NCI-H524 (cell line): ENCODE measurements at places on chromosomes 12 and 14.

- DNase-seq, result no peak
Measured at GRCh38 chr12:94595152-94595551, 55.2 kb downstream of the TMCC3 start.

GRCh38 chr12:94980577-94980976, 22.9 kb downstream of the NDUFA12 start:
- peak; percentile 3 for DNase-seq

- no peak for DNase-seq
Measured at GRCh38 chr12:11722071-11722470, 72.6 kb downstream of the ETV6 start.

DNA sequence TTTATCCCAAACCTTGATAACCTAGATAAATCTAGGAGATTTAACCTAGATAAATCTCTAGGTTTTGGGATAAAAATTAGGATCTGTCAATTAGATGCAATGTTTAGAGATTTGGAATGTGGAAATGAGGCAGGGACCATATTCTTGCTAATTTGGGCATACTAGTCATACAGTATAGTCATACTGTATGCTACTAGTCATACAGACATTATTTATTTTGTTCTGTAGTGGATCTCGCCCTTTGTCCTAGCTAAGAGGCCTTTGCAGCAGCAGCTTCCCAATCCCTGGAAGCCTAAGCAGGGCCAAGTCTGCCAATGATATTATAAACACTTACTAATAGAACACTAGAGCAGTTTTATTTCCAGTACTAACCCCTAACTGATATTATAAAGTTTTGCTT, 136.4 kb downstream of the CEP128 start:
- DNase-seq, result no peak

GRCh38 chr12:12788675-12789368, 3.4 kb downstream of the APOLD1 start:
- DNase-seq, result peak; percentile 52

GRCh38 chr12:112869091-112869490, 37.7 kb upstream of the OAS1 start:
- no peak for DNase-seq

GRCh38 chr14:29928117-29928640, 532 bp upstream of the PRKD1 start:
- DNase-seq, result no peak

DNA sequence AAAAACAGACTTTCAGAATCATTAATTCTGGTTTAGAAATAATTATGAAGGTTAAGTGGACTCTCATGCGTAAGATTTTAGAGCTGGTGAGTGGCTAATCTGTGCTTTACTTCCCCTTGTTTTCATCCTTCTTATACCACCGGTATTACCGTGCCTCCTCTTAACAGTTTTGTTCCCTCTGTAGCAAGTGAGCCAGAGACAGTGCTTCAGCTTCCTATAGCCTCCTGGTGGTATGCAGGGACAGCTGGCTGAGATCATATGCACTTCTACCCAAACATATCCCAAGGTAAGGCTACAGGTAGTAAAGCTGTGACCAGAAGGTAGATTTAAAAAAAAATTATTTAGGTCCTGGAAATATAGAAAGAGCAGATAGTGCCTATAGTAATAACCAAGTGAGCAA, 55.2 kb downstream of the PDE3A start:
- DNase-seq, result no peak

DNA sequence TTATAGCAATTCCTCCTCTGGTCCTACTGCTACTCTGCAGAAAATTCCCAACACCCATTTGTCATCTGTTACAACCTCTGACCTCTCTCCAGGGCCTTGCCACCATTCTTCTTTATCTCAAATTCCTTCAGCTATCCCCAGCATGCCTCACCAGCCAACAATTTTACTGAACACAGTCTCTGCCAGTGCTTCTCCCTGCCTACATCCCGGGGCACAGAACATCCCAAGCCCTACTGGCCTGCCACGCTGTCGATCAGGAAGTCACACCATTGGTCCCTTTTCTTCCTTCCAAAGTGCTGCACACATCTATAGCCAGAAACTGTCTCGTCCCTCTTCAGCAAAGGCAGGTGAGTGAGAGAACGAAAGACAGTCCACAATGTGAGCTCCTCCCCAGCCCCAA, 122.1 kb downstream of the TTLL5 start:
- no peak for DNase-seq
